Naive thymus-derived CD4-positive, alpha-beta T cell (primary cell): ENCODE measurements at places on chromosomes 13 and 19. TPM values are rescaled to one million over a fixed set of nuclear protein-coding genes. Genes with fewer than 3 reads are reported as not detected.

- no peak for DNase-seq
- no peaks in the 10 kb centered on the region for H3K36me3 ChIP-seq
- H3K27ac ChIP-seq, result no peak overlapping the region
- no peak overlapping the region for H3K4me3 ChIP-seq
- no peaks in the 10 kb centered on the region for H3K27me3 ChIP-seq
These were observed 4.4 kb downstream of the FTL start for GRCh38 chr19:48969276-48970138.

DNA sequence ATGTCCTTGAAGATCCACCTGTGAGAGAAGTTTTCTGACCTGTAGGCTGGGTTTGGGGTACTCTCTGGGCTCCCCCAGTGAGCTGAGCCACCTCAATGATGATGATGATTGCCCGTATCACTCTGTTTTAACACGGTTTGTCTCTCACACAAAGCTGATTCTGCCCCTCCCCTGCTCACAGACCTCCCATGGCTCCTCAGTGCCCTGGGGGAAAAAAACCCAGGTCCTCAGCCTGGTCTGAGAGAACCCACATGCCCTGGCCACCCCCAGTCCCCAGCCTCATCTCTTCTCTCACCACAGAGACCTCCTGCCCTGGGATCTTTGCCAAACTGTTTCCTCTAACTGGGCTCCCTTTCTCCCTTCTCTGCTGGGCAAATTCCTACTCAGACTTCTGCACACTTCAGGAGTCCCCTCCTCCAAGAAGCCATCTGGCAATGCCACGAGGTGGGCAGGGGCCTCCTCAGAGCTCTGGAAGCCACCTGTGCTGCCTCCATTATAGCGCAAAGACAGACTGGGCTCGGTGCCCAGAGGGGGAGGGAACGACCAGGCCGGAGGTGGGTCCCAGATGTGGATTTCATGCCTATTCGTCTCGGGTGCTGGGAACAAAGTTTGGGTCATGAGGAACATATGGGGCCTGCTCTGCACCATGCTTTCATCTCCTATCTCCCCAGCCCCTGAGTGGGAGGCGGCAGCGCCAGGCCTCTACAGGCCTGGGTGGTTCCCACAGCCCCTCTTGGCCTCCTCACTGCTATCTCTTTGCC lies 8.5 kb upstream of the CA11 start:
- no peak overlapping the region for H3K4me3 ChIP-seq
- peaks cover 3% of the 10 kb centered on the region for H3K4me1 ChIP-seq
- H3K27me3 ChIP-seq, result no peaks in the 10 kb centered on the region
- no peak overlapping the region for H3K27ac ChIP-seq
- no peaks in the 10 kb centered on the region for H3K36me3 ChIP-seq

- no peaks in the 10 kb centered on the region for H3K27me3 ChIP-seq
- H3K36me3 ChIP-seq, result no peaks in the 10 kb centered on the region
- no peaks in the 10 kb centered on the region for H3K4me1 ChIP-seq
- H3K27ac ChIP-seq, result no peak overlapping the region
These were observed 18.3 kb downstream of the NCLN start for GRCh38 chr19:3203805-3204645.

- H3K27ac ChIP-seq, result no peak overlapping the region
- no peak overlapping the region for H3K4me3 ChIP-seq
- no peak for DNase-seq
- H3K27me3 ChIP-seq, result no peaks in the 10 kb centered on the region
- H3K4me1 ChIP-seq, result peaks cover 7% of the 10 kb centered on the region
These were observed 12.7 kb upstream of the LILRA5 start for GRCh38 chr19:54325631-54326030.

DNA sequence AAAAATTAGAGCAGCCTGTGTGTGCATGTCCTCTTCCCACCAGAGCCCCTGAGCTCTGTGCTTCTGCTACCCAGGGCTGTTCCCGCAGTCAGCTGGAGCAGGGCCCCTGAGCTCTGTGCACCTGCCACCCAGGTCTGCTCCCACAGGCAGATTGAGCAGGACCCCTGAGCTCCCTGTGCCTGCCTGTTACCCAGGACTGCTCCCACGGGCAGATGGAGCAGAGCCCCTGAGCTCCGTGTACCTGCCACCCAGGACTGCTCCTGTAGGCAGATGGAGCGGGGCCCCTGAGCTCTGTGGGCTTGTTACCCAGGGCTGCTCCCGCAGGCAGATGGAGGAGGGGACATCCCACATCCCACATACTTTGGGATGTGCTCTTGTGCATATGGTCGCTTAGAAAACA lies 186.8 kb upstream of the SOX1 start:
- no peaks in the 10 kb centered on the region for H3K27me3 ChIP-seq
- no peaks in the 10 kb centered on the region for H3K4me1 ChIP-seq
- no peak overlapping the region for H3K27ac ChIP-seq

GRCh38 chr13:98541701-98542203 lies 35.2 kb downstream of the STK24 start:
- peaks cover 59% of the 10 kb centered on the region for H3K4me1 ChIP-seq
- DNase-seq, result no peak
- H3K27me3 ChIP-seq, result no peaks in the 10 kb centered on the region
- H3K4me3 ChIP-seq, result no peak overlapping the region

The ZNF358 gene
- polyA plus RNA-seq, result 2.6 TPM

The SHD gene
- not detected for polyA plus RNA-seq

The EMP3 gene
- polyA plus RNA-seq, result 511 TPM

The GNG7 gene
- polyA plus RNA-seq, result 3.2 TPM

The ZNF724 gene
- polyA plus RNA-seq, result 4.3 TPM

The ZNF583 gene
- 20.1 TPM for polyA plus RNA-seq

The CEP89 gene
- 12.4 TPM for polyA plus RNA-seq

The KIR3DL1 gene
- polyA plus RNA-seq, result not detected
